ENCODE measurements at places on chromosomes 11 and 22. TPM values are rescaled to one million over a fixed set of nuclear protein-coding genes. Genes with fewer than 3 reads are reported as not detected.

- peak; percentile 91 for DNase-seq
Observed at GRCh38 chr22:46007003-46007847, 30.3 kb upstream of the WNT7B start.

- DNase-seq: no peak
Observed at GRCh38 chr11:128511712-128512111, 75.6 kb downstream of the ETS1 start.

DNA sequence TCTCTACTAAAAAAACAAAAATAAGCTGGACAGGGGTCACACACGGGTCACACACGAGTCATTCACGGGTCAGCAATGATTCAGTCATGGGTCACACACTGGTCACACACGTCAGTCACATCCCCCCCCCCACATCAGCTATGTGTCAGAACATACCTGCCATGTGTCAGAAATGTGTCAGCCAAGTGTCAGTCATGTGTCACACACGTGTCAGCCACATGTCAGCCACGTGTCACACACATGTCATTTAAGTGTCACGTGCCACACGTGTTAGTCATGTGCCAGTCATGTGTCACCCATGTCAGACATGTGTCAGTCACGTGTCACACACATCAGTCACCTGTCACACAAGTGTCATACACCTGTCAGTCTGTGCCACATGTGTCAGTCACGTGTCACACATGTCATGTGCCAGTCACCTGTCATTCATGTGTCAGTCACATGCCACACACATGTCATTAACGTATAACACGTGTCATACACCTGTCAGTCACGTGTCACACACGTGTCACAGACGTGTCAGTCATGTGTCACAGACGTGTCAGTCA, 28.7 kb upstream of the MMP20 start:
- no peak for DNase-seq

DNA sequence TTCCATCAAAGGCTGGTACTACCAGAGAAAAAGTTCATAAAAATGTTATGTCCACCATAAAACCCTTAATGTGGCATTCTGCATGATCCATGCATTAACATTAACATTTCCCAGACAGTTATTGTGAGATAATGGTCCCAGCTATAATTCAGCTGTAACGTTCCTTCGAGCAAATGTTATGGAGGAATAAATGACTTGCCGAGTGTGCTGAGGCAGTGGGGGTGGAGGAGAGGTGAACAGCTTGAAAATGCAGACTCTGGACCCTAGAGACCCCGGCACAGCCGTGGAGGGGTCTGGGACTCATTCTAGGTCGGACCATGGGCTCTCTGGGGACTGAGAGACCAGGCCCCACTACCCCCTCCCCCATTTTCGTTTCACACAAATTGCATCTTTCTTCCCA, 141.9 kb downstream of the PKNOX2 start:
- DNase-seq: no peak

DNA sequence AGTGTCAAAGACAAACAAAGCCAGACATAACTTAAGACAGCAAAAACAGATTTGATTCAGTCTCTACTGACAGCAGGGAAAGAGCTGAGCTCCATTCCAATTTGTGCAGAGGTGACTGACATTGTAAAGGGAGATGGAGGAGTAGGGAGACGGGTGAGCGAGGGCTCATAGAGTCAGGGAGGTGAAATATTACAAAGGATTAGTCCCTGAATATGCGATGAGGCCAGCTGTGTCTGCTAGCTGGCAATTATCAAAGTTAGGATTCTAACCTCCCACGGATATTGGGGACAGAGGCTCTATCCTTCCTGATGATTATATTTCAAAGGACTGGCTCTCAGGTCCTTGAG, 8.3 kb downstream of the PLAAT2 start:
- no peak for DNase-seq

GRCh38 chr11:8863838-8864237, 47.2 kb upstream of the AKIP1 start:
- no peak for DNase-seq

DNA sequence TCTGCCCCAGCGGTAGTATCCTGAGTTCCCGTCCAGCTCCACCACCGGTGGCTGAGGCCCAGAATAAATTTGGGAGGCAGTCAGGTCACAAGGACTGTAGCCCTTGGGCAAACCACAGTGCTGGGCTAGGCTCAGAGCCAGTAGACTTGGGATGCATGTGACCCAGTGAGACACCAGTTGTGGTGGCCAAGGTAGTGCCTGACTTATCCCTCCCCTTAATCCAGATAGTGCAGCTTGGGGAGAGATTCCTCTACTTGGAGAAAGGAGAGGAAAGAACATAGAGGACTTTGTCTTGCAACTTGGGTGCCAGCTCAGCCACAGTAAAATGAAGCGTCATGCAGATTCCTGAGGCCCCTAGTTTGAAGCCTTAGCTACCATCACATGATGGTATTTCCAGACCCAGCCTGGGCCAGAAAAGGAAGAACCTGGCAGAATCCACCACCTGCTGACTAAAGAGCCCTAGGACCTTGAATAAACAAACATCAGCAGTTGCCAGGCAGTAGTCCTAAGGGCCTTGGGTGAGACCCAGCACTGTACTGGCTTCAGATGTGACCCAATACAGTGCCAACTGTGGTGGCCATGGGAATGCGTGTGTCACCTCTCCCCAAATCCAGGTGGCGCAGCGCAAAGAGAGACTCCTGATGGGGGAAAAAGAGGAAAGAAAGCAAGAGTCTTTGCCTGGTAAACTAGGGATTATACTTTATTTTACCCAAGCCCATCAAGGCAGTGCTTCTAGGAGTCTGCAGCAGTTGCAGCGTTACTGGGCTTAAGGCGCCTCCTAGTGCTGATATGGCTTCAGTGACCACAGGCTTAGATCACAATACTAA, 17.0 kb upstream of the DDX10 start:
- peak; percentile 77 for DNase-seq

- DNase-seq: no peak
Observed at GRCh38 chr11:61116426-61117167, 14.3 kb downstream of the CD5 start.

- DNase-seq: no peak
Observed at GRCh38 chr22:29477723-29478318, 2.2 kb upstream of the NEFH start.

- no peak for DNase-seq
Observed at GRCh38 chr11:13644997-13645687, 23.3 kb upstream of the FAR1 start.

GRCh38 chr11:17766073-17766359, 31.4 kb downstream of the KCNC1 start:
- no peak for DNase-seq

- no peak for DNase-seq
Observed at GRCh38 chr22:48822278-48823233, 1005.1 kb downstream of the BRD1 start.

- no peak for DNase-seq
Observed at GRCh38 chr11:46912526-46913150, 5.7 kb downstream of the LRP4 start.

- DNase-seq: no peak
Observed at GRCh38 chr11:26700574-26701235, 21.2 kb downstream of the SLC5A12 start.

DNA sequence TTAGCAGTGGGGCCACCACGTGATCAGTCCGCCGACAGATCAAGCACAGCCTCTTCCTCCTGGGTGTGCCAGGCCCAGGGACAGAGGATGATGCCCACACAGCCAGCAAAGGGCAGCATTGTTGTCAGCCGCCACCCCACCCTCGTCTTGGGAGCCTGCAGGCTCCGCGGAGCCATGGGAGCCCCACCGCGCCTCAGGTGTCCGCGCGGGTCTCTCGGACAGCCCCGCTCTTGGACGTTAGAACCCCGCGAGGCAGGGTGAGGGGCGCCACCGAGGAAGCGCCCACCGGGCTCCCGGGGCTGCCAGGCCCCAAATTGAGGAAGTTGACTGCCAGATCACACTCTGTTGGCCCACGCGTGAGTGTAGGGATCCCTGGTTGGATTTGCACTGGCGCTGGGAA, 83.9 kb upstream of the MS4A8 start:
- DNase-seq: no peak

The HSPB2 gene
- total RNA-seq: not detected

The MN1 gene
- 0.79 TPM for total RNA-seq

The PIH1D2 gene
- 2.1 TPM for total RNA-seq

The TMEM191B gene
- total RNA-seq: not detected

Measured in H4 (cell line).